ENCODE measurements at places on chromosomes 3 and 15. TPM values are rescaled to one million over a fixed set of nuclear protein-coding genes. Genes with fewer than 3 reads are reported as not detected.
A peak's percentile ranks its signal among the peaks of the same experiment; 100 is the strongest.

DNA sequence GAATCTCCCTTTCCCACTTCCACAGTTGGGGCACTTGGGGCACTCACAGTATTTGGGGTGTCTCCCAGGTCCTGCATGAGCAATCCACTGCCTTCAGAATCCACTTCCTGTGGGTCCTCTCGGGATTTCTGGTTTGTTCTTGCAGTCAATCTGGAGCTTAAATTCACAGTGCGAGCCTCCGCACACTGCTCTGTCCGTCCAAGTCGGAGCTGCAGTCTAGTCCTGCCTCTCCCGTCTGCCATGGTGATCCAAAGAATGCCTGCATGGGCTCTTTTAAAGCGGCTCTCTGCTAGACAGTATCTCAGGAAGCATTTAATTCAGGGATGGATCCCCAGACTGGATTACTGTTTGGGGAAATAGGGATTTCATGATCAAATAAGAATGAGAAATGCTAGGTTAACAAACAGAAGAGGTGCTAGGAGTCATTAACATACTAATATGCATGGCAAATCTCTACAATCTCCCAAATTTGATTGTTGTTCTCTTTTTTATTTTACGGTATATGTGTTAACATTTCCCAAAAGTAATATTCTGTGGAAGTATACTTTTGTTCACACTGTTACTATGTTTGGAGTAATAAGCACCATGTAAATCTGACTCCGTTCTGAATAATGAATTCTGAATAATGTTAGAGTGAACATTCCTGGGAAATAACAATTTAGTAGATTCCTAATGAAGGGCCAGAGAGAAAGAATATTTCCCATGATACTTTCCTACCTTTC, 142.5 kb downstream of the HCN4 start:
- H3K36me3 ChIP-seq: peaks cover 13% of the 10 kb centered on the region
- DNase-seq: no peak
- peaks cover 30% of the 10 kb centered on the region for H3K4me1 ChIP-seq
- peak overlapping the region; percentile 39 for H3K27ac ChIP-seq
- no peak overlapping the region for H3K4me3 ChIP-seq
- peaks cover 5% of the 10 kb centered on the region for H3K27me3 ChIP-seq

- no peak overlapping the region for H3K4me3 ChIP-seq
These were observed 141.5 kb downstream of the PLOD2 start for GRCh38 chr3:146019508-146019907.

DNA sequence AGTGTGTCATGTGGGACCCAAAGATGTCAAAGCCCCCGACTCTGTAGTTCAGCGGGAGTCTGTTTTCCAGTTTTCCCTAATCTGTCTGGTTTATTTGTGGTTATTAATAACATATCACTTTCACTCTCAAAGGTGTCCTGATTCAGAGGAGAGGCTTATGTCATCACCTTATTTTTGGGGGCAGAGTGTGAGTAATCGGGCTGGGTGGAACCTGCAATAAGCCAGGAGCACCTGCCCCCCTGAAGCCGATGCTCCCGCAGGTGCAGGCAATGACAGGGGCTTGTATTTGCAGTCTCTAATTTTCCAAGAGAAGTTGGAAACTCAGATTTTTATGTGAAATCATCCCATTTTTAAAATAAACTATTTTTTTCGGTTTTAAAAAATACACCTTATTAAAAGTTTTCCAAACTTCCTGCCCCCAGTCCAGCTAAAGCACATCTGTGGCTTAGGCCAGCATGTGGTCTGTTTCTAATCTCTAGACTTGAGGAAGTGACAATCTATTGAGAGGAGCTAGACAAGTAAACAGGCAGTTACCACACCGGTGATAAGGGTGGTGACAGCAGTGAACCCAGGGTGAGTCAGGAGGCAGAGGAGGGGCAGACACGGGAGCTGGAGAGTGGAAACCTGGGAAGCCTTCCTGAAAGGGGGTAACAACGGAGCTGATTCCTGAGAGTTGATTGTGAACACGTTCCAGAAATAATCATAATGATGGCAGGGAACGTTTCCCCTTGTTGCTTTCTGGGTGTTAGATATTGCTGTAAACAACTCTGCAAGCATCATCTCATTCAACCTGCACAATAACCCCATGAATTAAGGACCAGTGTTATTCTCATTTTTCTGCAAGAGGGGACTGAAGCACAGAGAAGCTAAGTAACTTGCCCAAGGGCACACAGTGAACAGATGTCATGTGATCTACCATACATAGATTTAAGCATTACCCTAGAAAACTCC, 37.2 kb downstream of the BHLHE40 start:
- no peaks in the 10 kb centered on the region for H3K27me3 ChIP-seq
- H3K4me3 ChIP-seq: no peak overlapping the region
- H3K4me1 ChIP-seq: peaks cover 94% of the 10 kb centered on the region
- H3K27ac ChIP-seq: peak overlapping the region; percentile 85

The AMT gene
- total RNA-seq: 6.9 TPM

DNA sequence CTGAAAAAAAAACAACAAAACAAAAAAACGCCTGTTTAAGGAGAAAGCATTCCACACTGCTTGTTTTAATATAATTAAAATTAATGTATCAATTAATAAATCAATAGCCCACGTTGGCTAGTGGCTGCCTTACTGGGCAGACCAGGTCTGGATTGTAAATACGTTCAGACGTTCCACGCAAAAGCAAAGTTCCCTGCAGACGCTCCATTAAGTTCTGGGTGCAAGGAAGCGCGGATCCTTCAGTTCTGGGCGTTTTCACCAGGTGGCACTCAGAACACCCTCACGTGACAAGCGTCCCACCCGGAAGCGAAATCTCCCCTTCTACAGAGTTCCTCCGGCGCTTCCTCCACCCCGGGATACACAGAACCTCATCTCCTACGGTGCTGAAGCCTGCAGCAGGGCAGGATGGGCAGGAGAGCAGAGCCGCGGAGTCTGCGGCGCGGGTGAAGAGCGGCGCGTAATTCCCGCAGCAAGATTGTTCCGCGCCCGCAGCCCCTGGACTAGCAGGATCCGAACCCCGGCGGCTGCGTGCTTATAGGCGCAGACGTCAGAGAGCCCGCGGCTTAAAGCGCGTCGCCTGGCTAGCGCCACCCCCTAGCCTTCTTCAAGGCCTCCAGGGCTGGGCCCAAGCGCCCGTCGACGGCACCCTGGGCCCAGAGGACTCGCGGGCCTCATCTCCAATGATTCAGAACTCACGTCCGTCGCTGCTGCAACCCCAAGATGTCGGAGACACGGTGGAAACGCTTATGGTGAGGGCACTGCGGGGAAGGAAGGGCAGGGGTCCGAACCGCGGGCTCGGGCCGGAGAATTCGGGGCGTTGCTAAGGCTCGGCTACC, at the start of gene SLC25A38:
TSS of gene SLC25A38 (plus strand) at position 326 of the 836 bp plus-strand sequence. CDS start at position 681, 355 bp downstream.
- DNase-seq: peak; percentile 91
- H3K36me3 ChIP-seq: peaks cover 7% of the 10 kb centered on the region
- H3K27ac ChIP-seq: peak within 1 kb of the TSS; percentile 99
- H3K4me3 ChIP-seq: peak within 1 kb of the TSS; percentile 96
- H3K27me3 ChIP-seq: no peaks in the 10 kb centered on the region
- peaks cover 46% of the 10 kb centered on the region for H3K4me1 ChIP-seq

DNA sequence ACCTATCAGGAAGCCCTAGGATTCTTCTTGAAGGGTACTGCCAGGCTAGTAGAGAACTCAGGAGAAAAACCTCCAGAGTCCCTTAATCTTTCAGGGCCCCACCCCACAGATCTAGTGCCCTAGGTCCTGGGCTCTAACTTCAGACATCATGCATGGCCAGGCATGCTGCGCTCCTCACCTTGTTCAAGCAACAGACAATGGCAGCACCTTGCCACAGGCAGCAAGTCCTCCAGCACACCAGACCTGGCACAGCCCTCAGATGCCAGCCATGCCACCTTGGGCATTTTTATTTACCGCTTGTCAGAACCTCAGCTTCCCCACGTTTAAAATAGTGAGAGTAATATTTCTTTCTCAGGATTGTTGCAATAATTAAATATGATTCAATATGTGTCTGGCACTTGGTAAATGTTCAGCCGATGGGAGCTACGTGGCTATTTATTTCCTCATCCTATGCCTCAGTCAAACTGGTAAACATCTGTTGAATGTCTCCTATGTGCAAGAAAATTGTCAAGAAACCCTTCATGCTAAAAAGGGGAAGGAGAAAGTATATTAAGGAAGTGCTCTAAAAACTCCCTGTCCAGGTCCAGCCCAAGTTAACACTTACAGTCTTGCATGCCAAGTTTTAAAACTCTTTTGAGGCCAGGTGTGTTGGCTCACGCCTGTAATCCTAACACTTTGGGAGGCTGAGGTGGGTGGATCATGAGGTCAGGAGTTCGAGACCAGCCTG, 14.5 kb upstream of the CCR1 start:
- no peak overlapping the region for H3K27ac ChIP-seq
- DNase-seq: no peak
- no peak overlapping the region for H3K4me3 ChIP-seq
- peaks cover 22% of the 10 kb centered on the region for H3K4me1 ChIP-seq
- peaks cover 17% of the 10 kb centered on the region for H3K27me3 ChIP-seq

DNA sequence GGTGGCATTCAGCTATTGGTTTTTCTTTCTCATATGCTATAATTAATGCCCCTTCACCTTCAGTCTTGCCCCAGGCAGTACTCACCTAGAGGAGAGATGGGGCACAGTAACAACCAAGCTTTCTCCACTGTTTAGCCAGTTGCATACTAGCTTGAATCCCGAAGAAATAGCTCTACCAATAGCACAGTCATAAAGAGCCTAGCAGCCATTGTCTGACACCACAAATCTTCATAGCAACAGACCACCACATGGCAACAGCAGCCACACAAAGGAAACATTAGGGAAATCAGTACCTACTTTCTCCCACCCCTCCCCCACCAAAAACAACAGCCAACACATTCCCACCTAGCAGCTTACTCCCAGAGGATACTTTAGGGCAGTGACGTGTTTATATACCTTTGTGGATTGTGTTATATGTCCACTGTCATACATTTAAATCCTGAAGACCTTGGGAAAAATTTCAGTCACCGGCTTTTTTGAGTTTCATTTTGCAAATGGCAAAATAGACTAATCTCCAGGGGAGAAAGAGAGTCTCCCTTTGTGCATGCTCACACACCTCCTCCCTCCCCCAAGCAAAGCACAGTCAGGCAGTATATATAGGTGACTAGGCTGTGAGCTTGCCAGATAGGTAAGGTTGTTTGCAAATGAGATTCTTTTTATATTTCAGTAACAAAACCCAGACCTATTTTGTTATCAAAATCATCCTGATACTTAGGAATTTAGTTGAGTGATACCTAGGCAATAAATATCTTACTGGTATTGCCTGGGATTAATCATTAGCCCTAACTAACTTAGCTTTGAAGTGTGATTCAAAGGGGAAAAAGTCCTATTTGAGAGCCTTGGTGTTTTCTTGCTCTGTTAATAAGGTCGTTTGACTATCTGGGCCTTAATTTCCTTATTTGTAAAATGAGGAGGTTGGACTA, 140.6 kb downstream of the RBPMS2 start:
- peak overlapping the region; percentile 77 for H3K27ac ChIP-seq
- H3K27me3 ChIP-seq: no peaks in the 10 kb centered on the region
- peak; percentile 88 for DNase-seq

DNA sequence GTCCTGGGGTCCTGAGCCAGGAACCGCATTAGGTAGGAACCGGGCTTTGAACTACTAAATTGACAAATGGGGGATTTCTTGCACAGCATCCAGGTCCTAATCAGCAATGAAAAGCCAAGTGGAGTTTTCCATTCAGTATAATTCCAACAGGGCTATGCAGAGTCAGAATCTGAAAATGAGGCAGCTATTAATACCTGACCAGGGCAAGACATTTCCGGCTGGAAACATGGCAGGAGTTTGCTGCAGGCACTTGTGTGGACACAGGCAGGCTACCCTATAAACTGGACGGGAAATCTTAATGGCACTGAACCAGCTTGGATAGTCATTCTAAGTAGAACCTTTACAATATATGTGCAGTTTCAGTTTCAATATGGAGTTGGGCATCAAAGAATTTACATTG, 553.1 kb downstream of the FGF12 start:
- no peaks in the 10 kb centered on the region for H3K36me3 ChIP-seq
- H3K4me1 ChIP-seq: no peaks in the 10 kb centered on the region
- H3K27me3 ChIP-seq: no peaks in the 10 kb centered on the region
- no peak overlapping the region for H3K27ac ChIP-seq

- DNase-seq: peak; percentile 61
- H3K36me3 ChIP-seq: no peaks in the 10 kb centered on the region
- peak overlapping the region; percentile 1 for H3K4me3 ChIP-seq
- H3K4me1 ChIP-seq: peaks cover 43% of the 10 kb centered on the region
- peak overlapping the region; percentile 64 for H3K27ac ChIP-seq
These were observed 43.4 kb downstream of the PXYLP1 start for GRCh38 chr3:141275032-141275422.

- no peak within 1 kb of the TSS for H3K27ac ChIP-seq
- peak; percentile 67 for DNase-seq
- no peaks in the 10 kb centered on the region for H3K36me3 ChIP-seq
- peaks cover 5% of the 10 kb centered on the region for H3K4me1 ChIP-seq
- peaks cover 46% of the 10 kb centered on the region for H3K27me3 ChIP-seq
These were observed at the start of gene TXNRD3 for GRCh38 chr3:126654571-126655383. Gene TXNRD3, minus strand, starts transcription at chr3:126655124.

The FBXL22 gene
- total RNA-seq: 0.85 TPM

GRCh38 chr3:168476360-168476980, 380.7 kb upstream of the GOLIM4 start:
- H3K4me3 ChIP-seq: no peak overlapping the region
- no peak overlapping the region for H3K27ac ChIP-seq
- no peak for DNase-seq
- no peaks in the 10 kb centered on the region for H3K4me1 ChIP-seq
- H3K27me3 ChIP-seq: no peaks in the 10 kb centered on the region

GRCh38 chr15:25718169-25718536, 145.0 kb downstream of the ATP10A start:
- DNase-seq: no peak
- peaks cover 26% of the 10 kb centered on the region for H3K36me3 ChIP-seq
- no peak overlapping the region for H3K27ac ChIP-seq

DNA sequence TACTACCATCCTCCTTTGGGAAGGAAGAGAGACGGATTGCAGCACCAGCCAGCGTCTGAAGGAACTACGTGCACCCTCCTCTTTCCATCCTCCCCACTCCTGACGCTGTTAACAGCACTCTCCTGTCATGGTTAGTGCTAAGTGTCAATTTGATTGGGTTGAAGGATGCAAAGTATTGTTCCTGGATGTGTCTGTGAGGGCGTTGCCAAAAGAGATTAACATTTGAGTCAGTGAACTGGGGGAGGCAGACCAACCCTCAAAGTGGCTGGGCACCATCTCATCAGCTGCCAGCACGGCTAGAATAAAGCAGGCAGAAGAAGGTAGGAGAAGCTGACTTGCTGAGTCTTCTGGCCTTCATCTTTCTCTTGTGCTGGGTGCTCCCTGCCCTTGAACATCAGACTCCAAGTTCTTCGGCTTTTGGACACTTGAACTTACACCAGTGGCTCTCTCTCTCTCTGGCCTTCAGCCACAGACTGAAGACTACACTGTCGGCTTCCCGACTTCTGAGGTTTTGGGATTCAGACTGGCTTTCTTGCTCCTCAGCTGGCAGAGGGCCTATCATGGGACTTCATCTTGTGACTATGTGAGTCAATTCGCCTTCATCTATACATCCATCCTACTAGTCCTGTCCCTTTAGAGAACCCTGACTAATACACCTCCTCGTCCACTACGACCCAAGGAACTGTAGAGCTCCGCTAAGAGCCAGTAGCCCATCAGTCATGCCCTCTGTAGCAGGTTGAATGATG, 128.2 kb upstream of the HES1 start:
- H3K4me3 ChIP-seq: no peak overlapping the region
- H3K27me3 ChIP-seq: peaks cover 69% of the 10 kb centered on the region
- no peak overlapping the region for H3K27ac ChIP-seq
- DNase-seq: no peak
